Right lobe of liver (tissue), 6 donors: ENCODE measurements at places on chromosomes 13 and 19. TPM values are rescaled to one million over a fixed set of nuclear protein-coding genes. Genes with fewer than 3 reads are reported as not detected.

GRCh38 chr13:113544071-113544891 is 40.3 kb upstream of the TFDP1 start:
- H3K36me3 ChIP-seq, result no peaks in the 10 kb centered on the region
- H3K27me3 ChIP-seq, result no peaks in the 10 kb centered on the region
- H3K27ac ChIP-seq, result no peak overlapping the region
- no peaks in the 10 kb centered on the region for H3K4me1 ChIP-seq

- H3K4me3 ChIP-seq, result no peak overlapping the region
- H3K36me3 ChIP-seq, result no peaks in the 10 kb centered on the region
- H3K27ac ChIP-seq, result no peak overlapping the region
- H3K27me3 ChIP-seq, result no peaks in the 10 kb centered on the region
- H3K4me1 ChIP-seq, result no peaks in the 10 kb centered on the region
- no peak for DNase-seq
Observed at GRCh38 chr13:108323031-108323430, 53.5 kb downstream of the TNFSF13B start.

The MIDN gene
- 55.1 TPM for total RNA-seq

The ADGRE3 gene
- total RNA-seq, result 0.16 TPM

DNA sequence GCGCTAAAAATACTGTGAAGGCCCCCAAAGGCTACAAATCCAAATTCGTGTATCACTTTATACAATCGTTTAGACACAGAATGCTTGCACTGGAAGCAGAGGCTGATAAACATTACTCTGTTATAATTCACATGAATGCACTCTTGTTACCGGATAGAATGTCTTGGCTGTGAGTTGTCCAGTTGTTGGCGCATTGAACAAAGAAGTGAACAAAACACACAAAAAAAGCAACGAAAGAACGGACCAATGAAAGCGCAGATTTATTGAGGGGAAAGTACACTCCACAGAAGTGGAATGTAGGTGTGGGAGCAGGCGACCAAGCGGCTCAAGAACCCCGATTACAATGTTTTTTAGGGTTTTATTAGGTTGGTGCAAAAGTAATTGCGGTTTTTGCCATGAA is 529 bp upstream of the ZNF418 start:
- H3K36me3 ChIP-seq, result no peaks in the 10 kb centered on the region
- H3K27me3 ChIP-seq, result no peaks in the 10 kb centered on the region
- H3K4me3 ChIP-seq, result no peak overlapping the region
- no peak for DNase-seq
- no peak overlapping the region for H3K27ac ChIP-seq

GRCh38 chr13:42113478-42113877 is 65.0 kb downstream of the DGKH start:
- no peak for DNase-seq
- H3K27me3 ChIP-seq, result no peaks in the 10 kb centered on the region
- H3K4me1 ChIP-seq, result no peaks in the 10 kb centered on the region
- H3K36me3 ChIP-seq, result no peaks in the 10 kb centered on the region
- H3K4me3 ChIP-seq, result no peak overlapping the region

DNA sequence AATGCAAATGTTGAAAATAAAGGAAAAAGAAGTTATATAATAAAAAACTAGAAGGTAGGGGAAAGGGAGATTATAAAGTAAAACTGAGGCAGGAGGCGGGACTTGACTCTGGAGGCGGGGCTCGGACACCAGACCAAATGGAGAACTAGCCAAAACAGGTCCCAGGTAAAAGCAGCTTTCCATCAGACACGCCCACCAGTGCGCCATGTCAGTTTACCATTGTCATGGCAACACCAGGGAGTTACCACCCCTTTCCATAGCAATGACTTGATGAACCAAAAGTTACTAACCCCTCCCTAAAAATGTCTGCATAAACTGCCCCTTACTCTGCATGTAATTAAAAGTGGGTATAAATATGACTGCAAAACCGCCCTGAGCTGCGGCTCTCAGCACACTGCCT is 70.9 kb downstream of the PEPD start:
- no peak overlapping the region for H3K4me3 ChIP-seq
- H3K27me3 ChIP-seq, result no peaks in the 10 kb centered on the region
- H3K36me3 ChIP-seq, result no peaks in the 10 kb centered on the region
- no peak for DNase-seq
